ENCODE measurements at places on chromosomes 3 and 15.

- no peak for DNase-seq
Observed at GRCh38 chr3:132964266-132964665, 73.9 kb upstream of the TMEM108 start.

GRCh38 chr3:54776601-54777000 is 151.3 kb downstream of the LRTM1 start:
- no peak for DNase-seq

DNA sequence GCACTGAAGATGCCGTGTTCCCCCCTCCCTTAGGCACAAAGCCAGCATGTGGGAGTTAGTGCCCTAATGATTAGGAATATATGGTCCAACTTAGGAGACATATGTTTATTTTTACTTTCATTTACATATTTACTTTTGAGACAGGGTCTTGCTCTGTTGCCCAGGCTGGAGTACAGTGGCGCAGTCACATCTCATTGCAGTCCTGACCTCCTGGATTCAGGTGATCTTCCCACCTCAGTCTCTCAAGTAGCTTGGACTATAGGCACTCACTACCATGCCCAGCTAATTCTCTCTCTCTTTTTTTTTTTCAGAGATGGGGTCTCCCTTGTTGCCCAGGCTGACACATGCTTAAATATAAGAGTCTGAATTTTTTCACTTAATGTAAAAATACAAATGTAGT is 51.6 kb upstream of the TBC1D23 start:
- DNase-seq = no peak

DNA sequence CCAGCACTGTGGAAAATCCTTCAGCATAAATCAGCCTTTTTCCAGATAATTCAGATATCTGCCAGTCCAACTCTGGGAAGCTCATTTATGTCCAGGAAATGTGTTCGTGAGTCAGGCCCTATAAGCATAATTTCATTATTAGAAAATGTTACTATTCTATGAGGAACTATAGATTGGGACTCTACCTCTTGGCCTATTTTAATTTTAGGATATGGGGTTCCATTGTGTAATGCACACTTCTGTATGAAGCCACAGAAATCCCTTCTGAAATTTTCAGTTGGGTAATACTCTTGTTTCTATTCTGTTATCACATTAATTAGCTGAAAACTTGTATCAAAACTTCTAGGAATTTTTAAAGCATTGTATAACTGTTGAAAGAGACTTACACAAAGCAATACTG is 43.9 kb upstream of the IL12A start:
- DNase-seq = no peak

- no peak for DNase-seq
Observed at GRCh38 chr15:97153356-97153965, 807.0 kb upstream of the ARRDC4 start.

- DNase-seq = no peak
Observed at GRCh38 chr3:62289922-62290321, 83.4 kb downstream of the FEZF2 start.

DNA sequence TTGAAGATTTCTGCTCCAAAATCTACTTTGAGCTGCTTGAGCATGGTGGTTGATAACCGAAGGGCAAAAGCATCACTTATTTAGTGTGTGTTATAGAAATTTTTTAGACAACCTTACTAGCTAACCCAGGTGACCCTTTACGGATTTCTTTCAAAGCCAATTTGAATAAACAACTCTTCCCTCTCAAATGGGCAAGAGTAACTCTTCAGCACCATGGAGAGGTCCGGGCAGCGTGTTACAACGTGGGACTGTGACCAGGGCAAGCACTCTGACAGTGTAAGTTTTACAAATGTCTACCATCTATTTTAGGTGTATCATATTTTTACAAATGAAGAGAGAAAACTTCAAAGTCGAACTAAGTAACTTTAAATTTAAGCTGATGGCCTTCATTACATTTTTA is 471.8 kb downstream of the MFSD1 start:
- no peak for DNase-seq

DNA sequence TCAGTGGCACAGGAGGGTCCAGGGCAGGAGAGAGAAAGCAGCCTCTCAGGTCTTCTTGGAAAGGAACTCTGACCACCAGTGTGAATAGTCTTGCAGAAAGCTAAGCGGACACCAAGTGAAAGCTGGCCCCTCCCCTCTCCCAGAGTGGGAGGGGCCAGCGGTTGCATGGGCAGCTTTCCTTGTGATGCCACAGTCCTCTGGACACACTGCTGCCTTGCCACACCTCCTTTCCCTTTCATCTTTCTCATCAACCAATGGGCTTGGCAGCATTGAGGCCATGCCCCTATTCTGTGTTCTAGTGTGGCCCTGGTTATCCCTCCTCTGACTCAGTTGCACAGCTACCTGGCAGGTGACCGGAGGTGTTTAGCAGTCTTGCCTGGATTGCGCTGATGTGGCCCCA is 49.7 kb upstream of the GOLGA6B start:
- DNase-seq = no peak

- no peak for DNase-seq
Observed at GRCh38 chr3:42662037-42662812, 8.7 kb downstream of the ZBTB47 start.

- DNase-seq = no peak
Observed at GRCh38 chr15:64275934-64276333, 80.0 kb downstream of the CSNK1G1 start.

- DNase-seq = no peak
Observed at GRCh38 chr3:34229876-34230275, 431.4 kb downstream of the PDCD6IP start.

GRCh38 chr15:27642981-27643380 is 456.1 kb downstream of the OCA2 start:
- no peak for DNase-seq

Data from posterior cingulate gyrus (tissue), 11 donors.